Activated CD4-positive, alpha-beta T cell treated with anti-CD3 and anti-CD28 coated beads, Interleukin-2, amount 50 U/mL, for 24 hours (primary cell): ENCODE measurements at places on chromosomes 7 and 10.

- DNase-seq: no peak
Observed at GRCh38 chr7:76232698-76233097, 31.0 kb downstream of the SRRM3 start.

DNA sequence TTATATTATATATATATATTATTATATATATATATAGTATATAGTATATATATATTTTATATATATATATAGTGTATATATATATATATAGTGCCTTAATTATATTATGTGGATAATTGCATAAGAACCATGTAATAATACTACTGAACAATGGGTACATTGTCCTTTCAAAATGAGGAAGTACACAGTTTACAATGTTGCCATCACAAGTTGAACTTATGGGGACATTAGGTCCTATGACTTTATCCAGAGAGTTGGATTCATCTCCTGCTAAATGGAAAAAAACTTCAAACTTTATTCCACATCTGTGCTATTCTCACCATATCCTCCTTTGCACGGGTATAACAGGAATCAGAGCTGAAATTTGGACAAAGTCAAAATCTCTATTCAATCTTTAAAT lies 105.0 kb upstream of the AGR3 start:
- no peak for DNase-seq

GRCh38 chr7:3415861-3416312 lies 114.8 kb downstream of the SDK1 start:
- no peak for DNase-seq

DNA sequence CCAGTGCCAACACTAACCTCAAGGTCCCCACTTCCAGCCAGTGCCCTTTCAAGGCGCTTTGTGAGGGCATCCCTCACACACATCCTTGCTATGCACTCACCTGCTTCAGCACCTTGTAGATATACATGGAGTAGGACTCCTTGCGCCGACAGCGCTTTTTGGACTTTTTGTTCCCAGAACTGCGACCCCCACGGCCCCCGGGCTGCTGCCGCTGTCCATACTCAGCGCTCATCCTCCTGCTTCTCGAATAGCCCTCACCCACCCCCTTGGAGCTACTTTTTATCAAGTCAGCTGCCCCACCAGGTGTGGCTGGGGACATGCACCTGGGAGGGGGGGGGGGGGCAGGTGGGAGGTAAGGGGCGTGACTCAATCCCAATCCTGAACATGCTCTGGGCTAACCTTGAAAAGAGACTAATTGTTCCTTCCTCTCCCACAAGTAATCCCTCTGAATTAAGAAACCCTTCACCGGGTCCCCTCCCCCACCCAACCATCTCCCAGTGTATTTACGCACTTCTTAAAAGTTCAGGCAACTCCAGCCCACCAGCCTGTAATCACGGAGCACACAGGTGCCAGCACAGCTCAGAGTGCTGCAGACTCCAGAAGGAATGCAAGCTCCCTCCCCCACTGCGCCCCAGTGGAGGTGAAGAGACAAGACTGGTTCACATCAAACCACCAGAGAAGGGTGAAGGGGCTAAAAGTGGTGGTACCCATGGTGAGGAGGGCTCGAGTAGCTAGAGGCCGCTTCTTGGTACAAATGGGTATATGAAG lies at the start of gene H2BK1:
Gene H2BK1 (minus strand): TSS at position 402 of the 768 bp plus-strand sequence. CDS start 170 bp downstream, at position 232.
- no peak for DNase-seq

GRCh38 chr10:93872375-93873158 lies 21.2 kb upstream of the SLC35G1 start:
- no peak for DNase-seq

- DNase-seq: no peak
Observed at GRCh38 chr10:98814470-98814869, 367.7 kb upstream of the HPS1 start.

DNA sequence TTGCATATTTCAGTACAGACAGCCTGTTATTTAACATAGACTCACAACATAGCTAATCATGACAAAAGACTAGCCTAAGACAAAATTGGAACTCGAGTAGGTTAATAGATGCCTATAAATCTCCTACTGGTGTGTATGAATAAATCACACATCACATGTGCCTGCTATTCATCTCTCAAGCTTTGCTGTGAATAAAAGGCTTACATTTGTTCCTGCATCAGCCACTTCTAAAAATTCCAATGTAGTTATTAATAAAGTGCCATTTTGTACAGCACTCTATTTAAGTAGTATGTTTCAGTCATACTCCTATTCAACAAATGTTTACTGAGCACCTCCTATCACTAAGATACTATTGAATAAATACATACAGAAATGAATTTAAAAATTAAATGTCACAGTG lies 486.3 kb downstream of the NRG3 start:
- no peak for DNase-seq

- DNase-seq: no peak
Observed at GRCh38 chr7:138603549-138604318, 97.4 kb downstream of the SVOPL start.

DNA sequence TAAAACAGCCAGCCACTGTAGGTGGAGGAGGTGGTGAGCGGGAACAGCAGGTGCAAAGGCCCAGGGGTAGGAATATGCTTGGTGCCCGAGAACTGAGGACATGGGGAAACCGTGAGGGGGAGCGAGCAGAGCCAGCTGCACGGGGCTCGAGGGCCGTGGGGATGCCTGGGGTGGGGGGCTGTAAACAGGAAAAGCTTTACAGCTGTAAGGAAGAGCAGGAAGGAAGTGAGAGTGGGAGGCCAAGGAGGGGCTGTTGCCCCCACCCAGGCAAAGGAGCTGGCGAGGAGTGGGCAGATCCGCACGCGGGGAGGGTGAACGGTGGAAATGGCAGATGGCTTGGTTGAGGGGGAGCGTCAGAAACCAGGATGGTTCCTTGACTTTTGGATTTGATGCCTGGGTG lies 34.4 kb downstream of the ZMIZ1 start:
- no peak for DNase-seq

DNA sequence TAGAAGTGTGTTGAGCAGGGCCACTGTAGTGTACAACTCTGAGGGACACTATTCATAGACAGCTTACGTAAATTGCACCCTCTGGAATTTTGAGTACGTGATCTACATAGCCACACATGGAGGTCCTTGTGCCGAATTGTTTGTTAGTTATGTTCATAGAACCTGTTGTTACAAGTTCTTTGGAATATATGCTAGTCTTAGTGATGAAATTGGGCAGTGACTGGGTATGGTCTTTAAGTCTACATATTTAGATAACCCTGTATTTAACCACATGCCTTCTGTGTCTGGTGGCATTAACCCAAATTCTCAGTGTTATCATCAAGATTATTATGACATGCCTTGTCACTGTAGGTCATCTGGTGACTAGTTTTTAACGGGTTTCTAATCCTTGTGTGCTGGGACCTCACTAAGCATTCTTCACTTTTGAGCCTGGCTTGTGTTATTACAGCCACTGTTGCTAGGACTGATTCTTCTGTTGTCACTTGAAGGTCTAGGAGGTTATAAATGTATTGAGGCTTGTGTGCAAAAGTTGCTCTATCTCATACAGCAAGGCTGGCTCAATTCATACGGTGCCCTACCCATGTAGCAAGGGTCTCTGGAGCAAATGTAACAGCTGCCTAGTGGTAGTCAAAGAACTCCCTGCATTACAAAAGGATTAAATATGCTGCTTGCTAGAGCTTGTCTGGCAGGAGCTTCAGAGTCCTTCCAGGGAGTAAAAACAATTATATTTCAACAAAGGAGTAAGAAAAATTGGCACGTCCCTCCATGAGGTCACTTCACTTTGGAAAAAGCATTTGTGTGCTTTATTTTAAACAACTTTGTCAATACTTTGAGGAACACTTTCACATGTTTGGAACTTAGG lies 65.4 kb downstream of the CDK14 start:
- no peak for DNase-seq

DNA sequence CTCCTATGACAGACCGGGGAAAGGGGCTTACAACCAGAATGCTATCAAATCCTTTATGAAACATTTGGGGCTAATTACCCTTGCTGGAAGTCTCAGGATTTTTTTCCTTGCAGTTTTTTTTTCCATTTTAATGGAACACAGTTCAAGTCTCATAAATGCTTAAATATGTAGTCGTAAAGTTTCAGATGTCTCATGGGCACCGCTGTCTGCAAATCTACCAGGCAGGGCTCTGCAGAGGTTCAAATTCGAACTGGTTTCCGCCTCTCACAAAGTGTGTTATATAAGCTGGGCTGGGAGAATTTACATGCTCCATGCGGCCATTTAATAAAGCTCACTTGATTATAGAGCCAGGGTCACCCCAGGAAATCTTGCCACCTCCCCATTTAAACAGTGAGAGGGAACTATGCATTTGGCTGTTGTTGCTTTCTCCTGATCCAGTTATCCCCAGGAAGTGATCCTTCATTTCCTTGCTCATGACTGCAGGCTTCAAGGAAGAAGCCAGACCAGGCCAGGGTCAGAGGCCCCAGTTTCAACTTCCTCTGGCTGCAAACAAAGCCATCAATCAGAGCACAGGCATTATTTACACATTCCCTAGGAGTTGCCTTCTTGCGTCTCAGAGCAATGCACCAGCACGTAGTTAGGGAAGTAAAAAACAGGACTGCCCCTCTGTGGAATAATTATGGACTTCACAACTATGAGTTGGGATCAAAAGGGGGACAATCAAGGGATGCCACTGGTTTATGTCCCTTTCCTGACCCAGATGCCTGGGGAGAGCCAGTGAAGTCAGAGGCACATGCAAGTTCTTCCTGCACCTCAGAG lies 358.8 kb downstream of the PRPF18 start:
- no peak for DNase-seq

DNA sequence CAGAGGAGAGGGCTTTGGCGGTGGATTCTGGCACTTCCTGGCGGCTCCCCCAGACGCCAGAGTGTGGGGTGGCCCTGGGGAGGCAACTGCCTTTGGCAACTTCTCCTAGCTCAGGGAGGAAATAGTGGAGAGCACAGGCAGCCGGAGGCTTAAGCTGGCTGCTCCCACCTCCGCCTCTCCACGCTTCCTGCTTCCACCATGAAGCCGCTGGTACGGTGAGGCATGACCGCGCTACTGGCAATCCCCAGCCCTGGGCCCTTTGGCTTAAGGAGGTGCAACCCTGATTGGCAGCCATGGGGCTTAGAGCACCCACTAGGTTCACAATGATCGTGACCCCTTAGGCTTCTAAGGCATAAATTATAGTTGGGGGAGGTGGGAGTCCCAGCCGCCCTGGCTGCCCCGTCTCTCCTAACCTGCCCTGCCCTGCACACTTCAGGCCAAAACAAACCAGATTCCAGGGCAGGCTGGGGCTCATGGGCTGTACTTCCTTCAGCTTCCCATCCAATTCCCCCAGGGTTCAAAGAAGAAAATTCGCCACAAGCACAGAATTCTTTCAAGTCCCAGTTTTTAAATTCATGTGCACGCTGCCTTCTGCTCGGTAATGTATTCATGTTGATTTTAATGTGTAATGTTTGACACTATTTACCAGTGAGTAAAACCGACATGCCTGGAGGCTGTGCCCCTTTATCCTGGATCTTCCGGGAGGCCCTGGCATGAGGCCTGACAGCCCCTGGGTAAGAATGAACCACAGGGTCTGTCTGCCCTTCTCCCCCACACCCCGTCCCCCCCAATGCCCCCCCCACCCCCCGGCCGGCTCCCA lies 90.7 kb upstream of the LRRC4 start:
- DNase-seq: no peak

DNA sequence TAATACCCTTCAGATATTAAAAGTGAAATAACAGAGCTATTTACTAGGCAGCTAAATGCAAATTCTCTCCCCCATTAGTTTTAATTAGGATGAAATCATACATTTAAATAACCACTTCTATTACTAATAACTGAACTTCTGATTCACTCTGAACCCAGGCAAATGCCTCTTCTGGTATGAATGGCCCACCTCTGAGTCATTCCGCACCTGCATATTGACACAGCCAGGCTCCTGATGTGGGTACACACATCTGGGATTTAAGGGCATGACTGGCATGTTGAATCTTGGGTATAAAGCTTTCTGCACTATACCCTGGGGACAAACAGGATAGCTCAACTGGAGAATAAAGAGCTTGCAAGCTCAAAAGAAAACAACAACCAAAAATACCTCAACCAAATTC lies 140.9 kb downstream of the AUTS2 start:
- no peak for DNase-seq

- no peak for DNase-seq
Observed at GRCh38 chr10:46294641-46295220, 7.9 kb downstream of the ANTXRL start.

- DNase-seq: no peak
Observed at GRCh38 chr7:44294325-44295069, 30.9 kb downstream of the CAMK2B start.

DNA sequence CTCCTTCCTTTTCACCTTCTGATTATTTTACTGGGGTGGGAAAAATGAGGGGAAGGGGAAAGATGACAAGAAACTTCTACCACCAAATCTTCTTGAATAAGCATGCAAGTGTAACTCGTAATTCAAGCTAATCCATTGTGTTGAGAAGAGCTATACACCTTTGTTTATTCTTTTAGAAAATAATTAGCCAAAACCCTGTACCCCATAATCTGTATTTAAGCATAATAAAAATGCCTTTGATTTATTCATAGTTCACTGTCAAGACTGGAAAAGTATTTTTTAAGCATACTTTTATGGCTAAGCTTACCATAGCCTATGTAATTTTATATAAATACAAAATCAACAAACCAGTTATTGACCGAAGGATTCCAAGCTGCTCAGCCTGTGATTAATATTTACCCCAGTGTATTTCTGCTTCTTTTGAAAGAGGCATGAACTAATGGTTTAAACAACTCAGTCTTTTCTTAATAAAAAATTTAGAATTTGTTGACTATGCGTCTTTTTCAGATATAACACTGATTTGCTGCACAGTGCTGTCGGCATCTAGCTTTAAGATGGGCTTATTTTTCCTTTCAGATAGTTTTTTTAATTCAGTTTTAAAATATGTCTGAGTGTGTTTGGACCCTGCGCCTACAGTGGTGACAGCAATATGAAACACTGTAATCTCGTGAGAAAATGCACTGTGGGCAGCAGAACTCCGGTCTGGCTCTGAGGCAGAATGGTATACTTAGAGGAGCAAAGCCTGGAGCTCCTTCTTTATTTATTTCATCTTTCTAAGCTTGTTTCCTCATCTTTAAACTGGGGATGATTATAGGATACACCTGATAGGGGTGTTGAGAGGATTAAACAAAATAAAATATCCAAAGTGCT lies 238.8 kb upstream of the LRGUK start:
- DNase-seq: no peak

- no peak for DNase-seq
Observed at GRCh38 chr7:30934225-30934624, 22.6 kb downstream of the AQP1 start.

- DNase-seq: no peak
Observed at GRCh38 chr10:29329420-29329819, 40.5 kb downstream of the LYZL1 start.
